Fibroblast of mammary gland (primary cell): ENCODE measurements at places on chromosomes 2 and 18.

GRCh38 chr2:29560566-29560965 lies 360.8 kb downstream of the ALK start:
- DNase-seq = no peak

DNA sequence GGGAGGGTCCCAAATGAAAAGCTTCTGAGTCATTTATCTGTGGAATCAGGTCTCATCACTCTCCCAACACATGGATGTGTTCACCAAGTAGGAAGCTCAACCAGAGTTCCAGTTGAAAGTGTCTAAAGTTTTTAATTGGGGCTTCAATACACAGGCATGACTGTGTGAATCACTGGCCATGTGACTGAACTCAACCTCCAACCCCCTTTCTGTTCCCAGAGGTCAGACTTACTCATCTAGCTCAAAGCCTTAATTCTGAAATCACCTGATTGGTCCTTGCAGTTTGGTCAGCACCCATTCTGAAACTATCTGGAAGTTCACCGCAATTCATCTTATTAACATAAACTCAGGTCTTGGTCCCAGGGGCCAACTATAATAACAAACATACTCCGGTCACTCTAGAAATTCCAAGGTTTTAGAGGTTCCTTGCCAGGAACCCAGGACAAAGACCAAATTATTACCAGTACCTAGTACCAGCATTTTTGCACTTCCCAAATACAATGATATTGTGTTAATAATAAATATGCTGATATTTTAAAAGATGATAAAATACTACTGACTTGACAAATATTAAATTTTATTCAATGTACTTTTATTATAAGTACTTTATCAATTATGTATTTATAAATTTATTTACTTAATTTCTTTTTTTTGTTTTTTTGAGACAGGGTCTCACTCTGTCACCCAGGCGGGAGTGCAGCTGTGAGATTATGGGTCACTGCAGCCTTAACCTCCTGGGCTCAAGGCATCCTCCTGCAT lies 10.7 kb upstream of the RBM45 start:
- peak; percentile 62 for DNase-seq

- DNase-seq = peak; percentile 75
These were observed 193.6 kb upstream of the PKDCC start for GRCh38 chr2:41854227-41854626.

DNA sequence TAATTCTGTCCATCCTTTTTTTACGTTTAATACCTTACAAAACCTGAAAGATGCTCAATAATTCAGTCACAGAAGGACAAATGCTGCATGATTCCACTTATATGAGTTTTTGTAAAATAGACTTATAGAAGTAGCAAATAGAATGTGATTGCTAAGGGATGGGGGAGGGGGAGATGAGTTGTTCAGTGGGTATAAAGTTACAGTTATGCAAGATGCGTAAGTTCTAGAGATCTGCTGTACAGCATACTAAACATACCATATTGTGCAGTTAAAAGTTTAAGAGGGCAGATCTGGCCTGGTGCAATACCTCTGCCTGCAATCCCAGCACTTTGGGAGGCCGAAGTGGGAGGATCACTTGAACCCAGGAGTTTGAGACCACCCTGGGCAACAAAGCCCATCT lies 78.8 kb downstream of the TET3 start:
- DNase-seq = peak; percentile 23

- DNase-seq = no peak
These were observed 548.3 kb upstream of the VWC2L start for GRCh38 chr2:213862407-213863076.

- DNase-seq = no peak
These were observed 81.5 kb upstream of the FZD7 start for GRCh38 chr2:201952187-201952586.

GRCh38 chr2:107529146-107529545 lies 297.5 kb upstream of the RGPD4 start:
- peak; percentile 42 for DNase-seq

DNA sequence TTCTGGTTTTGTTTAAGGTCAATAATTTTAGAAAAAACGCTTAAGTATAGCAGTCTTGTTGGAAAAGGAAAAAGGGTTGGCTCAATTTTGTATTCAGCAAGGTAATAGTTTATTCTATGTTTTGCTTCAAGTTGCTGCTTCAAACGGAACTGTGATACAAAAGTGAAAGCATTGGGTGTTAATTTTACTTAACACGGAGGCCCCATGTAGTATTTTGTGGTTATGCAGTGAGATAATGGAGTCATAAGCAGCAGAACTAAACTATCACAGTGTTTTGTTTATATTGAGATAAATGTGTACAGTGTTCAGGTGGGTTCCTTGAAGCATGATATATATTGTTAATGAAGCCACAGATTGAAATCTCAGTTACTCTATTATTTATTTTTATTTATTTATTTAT lies 67.0 kb upstream of the LYPD6B start:
- DNase-seq = no peak

DNA sequence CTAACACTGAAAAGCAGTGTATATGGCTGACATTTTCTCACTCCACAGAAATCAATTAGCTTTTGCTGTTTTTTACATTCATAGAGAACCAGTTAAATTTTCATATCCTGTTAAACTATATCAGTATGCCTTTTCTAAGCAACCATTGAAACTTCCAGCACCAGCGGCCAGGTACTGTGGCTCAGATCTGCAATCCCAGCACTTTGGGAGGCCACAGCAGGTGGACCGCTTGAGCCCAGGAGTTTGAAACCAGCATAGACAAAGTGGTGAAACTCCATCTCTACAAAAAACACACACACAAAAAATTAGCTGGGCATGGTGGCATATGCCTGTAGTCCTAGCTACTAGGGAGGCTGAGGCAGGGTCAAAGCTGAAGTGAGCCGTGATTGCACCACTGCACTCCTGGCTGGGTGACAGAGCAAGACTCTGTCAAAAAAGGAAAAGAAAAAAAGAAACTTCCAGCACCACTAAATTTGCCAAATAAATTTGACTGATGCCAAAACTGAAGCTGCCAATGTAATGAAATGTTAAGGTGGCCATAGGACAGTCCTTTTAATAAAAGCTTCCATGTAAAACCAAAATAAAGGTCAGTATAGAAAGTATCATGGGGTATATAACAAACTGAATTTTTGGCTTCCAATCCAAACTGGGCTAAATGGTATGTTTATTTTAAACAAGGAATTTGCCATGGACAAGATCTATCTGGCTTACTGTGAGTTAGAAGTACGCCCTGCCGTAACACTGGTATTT lies 3.5 kb downstream of the SFT2D3 start:
- DNase-seq = no peak

DNA sequence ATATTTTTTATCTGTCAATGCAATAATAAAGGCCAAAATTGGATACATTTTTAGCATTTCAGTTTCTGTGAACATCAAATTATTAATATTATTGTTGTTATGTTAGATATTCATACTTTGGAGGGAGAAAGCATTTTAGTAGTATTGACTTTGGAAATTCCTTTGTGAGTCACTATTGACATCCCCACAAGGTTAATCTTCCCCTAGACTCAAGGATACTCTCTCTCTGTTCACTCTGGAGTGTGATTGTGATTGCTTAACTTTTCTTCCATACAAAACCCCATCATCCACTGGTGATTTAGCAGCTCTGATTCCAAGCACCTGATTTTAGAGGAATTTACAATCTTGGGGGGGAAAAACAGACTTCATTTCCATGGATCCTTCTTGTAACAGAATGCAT lies 352.0 kb downstream of the THSD7B start:
- no peak for DNase-seq

GRCh38 chr2:172843902-172844715 lies 108.5 kb downstream of the RAPGEF4 start:
- DNase-seq = no peak

- no peak for DNase-seq
These were observed 129.3 kb upstream of the RGPD4 start for GRCh38 chr2:107697385-107697784.

GRCh38 chr2:98465456-98466226 lies 21.0 kb downstream of the INPP4A start:
- peak; percentile 39 for DNase-seq

GRCh38 chr2:21042958-21043743 lies 722 bp downstream of the APOB start:
- peak; percentile 42 for DNase-seq

GRCh38 chr18:56986829-56987228 lies 160.1 kb upstream of the BOD1L2 start:
- DNase-seq = no peak

DNA sequence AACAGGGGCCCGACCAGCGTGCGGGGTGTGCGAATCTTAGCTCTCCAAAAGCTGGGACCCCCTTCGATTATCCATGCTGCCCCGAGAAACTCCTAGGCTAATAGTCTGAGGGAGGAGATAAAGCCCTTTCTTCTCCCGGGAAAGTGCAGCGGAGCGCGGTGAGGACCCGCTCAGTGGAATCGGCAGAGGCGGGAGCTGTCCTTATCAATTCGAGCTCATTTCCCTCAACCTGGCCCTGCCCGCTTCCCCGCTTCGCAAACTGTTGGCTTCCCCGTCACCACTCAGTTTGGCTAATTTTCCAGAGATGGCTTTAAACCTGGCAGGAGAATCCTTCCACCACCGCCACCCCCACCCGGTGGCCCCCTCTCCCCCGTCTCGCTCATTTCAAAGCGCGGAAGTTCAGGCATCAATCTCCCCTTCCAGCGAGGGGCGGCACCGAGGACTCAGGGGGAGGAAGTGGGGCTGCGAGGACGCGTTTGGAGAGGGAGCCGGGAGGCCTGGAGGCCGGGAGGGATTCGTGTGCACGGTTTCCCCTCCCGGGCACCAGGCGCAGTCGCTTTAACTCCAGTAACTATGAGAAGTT lies 1.6 kb downstream of the KLHL14 start:
- no peak for DNase-seq

DNA sequence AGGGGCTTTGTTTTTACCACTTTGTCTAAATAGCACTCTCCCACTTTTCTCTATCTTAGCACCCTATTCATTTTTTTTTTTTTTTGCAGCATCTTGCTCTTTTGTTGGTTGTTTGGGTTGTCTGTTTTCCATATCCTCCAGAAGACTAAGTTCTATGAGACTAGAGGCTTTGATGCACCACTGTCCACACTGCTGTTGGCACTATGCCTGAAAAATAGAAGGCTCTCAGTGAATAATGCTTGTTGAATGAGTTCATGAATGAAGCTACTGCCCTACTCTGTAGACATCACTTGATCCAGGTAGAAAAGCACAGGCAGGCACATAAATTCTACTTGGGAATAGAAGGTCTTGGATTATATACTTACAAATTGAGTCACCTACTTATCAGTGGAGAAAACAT lies 7.3 kb downstream of the IL1A start:
- DNase-seq = no peak

DNA sequence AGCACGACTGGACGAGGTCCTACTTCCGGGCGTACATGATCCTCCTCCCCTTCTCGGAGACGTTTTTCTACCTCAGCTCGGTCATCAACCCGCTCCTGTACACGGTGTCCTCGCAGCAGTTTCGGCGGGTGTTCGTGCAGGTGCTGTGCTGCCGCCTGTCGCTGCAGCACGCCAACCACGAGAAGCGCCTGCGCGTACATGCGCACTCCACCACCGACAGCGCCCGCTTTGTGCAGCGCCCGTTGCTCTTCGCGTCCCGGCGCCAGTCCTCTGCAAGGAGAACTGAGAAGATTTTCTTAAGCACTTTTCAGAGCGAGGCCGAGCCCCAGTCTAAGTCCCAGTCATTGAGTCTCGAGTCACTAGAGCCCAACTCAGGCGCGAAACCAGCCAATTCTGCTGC lies 24.8 kb downstream of the LYPD1 start:
- no peak for DNase-seq

GRCh38 chr2:236663287-236664101 lies 93.9 kb downstream of the ACKR3 start:
- peak; percentile 87 for DNase-seq

- DNase-seq = peak; percentile 59
These were observed 39.9 kb downstream of the STK17B start for GRCh38 chr2:196131384-196131937.

DNA sequence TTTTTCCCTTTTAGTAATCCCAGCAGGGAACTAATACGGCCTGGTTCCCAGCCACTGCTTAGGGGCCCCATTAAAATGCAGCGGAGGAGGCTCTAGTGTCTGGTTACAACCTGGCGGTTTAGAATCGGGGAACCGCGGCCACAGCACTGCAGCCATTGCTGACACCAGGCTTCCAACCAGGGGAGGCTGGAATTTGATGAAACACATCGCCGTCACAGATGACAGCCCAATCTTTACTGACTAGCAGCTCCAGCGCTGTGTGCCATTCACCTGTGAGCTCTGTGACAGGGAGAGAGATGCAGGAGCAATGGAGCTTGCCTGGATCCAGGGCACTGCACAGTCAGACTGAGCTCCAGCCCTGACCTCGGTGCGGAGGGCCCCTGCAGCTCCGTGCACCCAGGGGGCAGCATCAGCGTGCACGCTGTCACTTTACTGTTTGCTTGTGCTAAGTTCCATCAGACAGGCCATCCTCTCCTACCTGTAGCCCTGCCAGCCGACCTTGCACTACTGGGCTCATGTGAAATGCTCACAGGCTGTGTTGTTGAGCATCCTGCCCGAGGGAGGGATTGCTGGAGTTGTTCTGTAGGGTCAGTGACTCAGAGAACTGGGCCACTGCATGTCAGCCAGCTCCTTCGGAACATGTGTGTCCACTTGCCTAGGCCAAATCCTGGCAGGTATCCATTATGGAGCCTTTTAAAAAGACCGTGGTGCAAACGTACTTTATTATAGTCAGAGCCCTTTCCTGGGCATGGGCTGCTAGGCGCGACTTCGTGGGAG lies 203.5 kb downstream of the SEPTIN10 start:
- peak; percentile 64 for DNase-seq

DNA sequence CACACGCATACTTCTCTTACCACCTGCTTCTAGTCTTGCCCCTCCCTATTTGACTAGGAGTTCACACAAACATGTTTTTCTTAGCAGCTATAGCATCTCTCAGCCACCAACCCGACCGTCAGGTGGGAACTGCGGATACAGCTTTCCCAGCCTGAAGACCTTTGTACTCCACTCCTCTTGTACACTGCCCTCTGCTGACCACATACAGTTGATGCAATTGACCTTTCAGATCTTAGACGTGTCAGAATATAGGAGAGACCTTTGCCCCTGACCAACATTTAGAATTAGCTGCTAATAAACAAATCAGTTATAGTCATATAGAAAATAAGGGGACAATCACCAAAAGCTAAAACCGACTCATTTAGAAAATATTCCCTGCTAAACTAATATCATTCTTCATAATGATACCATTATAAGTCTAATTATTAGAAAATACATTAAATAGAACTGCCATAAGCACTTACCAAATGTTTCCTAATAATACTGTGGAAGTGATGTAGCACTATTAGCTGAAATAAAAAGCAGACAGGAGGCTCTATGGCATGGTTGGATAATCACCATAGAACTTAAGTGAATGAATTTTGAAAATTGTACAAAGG lies 208.4 kb downstream of the RAD51AP2 start:
- DNase-seq = peak; percentile 54

GRCh38 chr2:106269591-106270291 lies 75.6 kb upstream of the UXS1 start:
- no peak for DNase-seq

- DNase-seq = no peak
These were observed 134.5 kb downstream of the LRRTM1 start for GRCh38 chr2:80169811-80170594.

GRCh38 chr2:68800027-68800401 lies 65.4 kb downstream of the ARHGAP25 start:
- DNase-seq = no peak

- peak; percentile 82 for DNase-seq
These were observed 14.4 kb upstream of the MRPL19 start for GRCh38 chr2:75632091-75632701.

- peak; percentile 61 for DNase-seq
These were observed 37.7 kb upstream of the NT5C1B start for GRCh38 chr2:18626958-18627650.

GRCh38 chr2:182816866-182817265 lies 49.6 kb downstream of the FRZB start:
- DNase-seq = no peak

- no peak for DNase-seq
These were observed 25.0 kb downstream of the BCL11A start for GRCh38 chr2:60528281-60529020.
